ENCODE measurements at places on chromosomes 1 and 21.

GRCh38 chr1:190373705-190374336 lies 103.8 kb downstream of the BRINP3 start:
- no peak for DNase-seq

GRCh38 chr1:60866226-60866900 lies 216.0 kb upstream of the NFIA start:
- DNase-seq: no peak

DNA sequence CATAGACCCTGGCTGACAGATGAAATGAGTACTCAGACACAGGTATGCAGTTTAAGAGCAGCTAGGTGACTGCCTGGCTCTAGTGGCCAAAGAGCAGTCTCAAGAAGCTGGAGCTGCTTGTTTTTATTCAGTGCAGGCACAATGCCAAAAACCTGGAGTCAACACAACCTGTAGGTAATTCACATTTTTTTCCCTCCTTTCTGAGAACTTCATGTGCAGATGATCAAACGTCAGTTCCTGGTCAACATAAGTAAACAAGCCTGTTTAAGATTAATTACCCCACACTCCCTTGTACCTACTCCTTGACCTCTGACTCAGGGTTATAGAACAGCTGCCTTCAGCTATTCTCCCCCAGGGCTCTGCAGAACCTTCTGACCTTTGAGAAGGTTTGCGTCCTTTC lies 17.3 kb upstream of the ACADM start:
- DNase-seq: no peak

DNA sequence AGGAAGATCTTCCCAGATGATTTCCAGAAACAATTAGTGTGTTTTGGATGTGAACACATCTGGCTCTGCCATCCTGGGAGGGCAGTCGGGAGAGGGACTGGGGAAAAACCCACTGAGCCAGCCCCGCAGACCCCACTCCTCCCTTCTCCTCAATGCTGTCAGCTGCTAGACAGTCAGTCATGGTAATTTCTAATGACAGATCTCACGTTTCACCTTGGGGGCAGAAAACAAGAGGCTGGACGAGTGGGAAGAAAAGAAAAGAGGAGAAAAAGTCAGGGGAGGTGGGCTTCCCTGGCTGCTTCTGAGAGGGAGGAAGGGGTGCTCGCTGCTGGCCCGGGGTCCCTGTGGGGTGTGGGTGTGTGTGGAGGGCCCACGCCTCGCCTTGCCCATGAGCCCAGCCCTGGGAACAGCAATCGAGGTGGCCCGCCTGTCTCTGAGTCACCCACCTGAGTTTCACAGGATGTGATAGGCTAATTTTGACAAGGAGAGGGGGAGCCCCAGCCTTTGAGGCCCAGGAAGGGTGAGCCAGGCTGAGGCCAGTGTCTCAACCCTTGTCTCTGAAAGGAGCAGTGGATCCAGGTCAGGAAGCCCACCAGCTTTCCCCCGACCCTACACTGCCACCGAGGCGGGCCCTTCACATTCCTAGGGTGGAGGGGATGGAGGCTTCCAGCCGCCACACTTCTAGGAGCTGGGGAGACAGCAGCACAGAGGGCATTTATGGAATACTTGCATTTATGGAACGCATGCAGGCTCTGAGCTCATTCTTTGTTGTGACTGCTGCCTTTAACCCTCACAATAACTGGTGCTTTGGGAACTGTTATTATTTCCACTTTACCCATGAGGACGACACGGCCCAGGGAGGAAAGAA lies 49.1 kb upstream of the IFNLR1 start:
- DNase-seq: peak; percentile 13

DNA sequence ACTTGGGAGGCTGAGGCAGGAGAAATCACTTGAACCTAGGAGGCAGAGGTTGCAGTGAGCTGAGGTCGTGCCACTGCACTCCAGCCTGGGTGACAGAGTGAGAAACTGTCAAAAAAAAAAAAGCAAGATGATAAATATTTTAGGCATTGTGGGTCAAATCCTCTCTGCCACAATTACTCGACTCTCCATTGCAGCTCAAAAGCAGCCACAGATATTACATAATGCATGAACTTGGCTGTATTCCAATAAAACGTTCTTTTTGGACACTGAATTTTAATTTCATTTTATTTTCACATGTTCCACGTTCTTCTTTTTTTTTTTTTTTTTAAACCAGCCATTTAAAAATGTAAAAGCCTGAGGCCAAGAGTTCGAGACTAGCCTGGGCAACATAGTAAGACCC lies 69.4 kb downstream of the TCP10L start:
- DNase-seq: no peak

GRCh38 chr1:233197940-233198339 lies 97.6 kb downstream of the PCNX2 start:
- DNase-seq: no peak

Data from stimulated activated CD4-positive, alpha-beta T cell treated with anti-CD3 and anti-CD28 coated beads, Interleukin-12 subunit alpha, Interleukin-12 subunit beta, amount 100 ng/mL, for 4 hours (primary cell).